ENCODE measurements at places on chromosomes 1 and 21.

- no peak for DNase-seq
These were observed 4.6 kb downstream of the GLUL start for GRCh38 chr1:182386980-182387379.

GRCh38 chr21:18370301-18370700 lies 33.3 kb downstream of the TMPRSS15 start:
- no peak for DNase-seq

- no peak for DNase-seq
These were observed 155.7 kb downstream of the TNFSF18 start for GRCh38 chr1:172895050-172895460.

- no peak for DNase-seq
These were observed 1.4 kb downstream of the CAPN2 start for GRCh38 chr1:223713546-223714420.

- no peak for DNase-seq
These were observed 54.8 kb upstream of the LRRN2 start for GRCh38 chr1:204740354-204740753.

GRCh38 chr1:41880261-41880660 lies 38.5 kb downstream of the HIVEP3 start:
- no peak for DNase-seq

Data from left hindlimb (tissue), 1 donor.